GM12892 (cell line): ENCODE measurements at places on chromosomes 1 and 21.

- DNase-seq, result no peak
Observed at GRCh38 chr1:151147665-151148064, 1.2 kb upstream of the SEMA6C start.

DNA sequence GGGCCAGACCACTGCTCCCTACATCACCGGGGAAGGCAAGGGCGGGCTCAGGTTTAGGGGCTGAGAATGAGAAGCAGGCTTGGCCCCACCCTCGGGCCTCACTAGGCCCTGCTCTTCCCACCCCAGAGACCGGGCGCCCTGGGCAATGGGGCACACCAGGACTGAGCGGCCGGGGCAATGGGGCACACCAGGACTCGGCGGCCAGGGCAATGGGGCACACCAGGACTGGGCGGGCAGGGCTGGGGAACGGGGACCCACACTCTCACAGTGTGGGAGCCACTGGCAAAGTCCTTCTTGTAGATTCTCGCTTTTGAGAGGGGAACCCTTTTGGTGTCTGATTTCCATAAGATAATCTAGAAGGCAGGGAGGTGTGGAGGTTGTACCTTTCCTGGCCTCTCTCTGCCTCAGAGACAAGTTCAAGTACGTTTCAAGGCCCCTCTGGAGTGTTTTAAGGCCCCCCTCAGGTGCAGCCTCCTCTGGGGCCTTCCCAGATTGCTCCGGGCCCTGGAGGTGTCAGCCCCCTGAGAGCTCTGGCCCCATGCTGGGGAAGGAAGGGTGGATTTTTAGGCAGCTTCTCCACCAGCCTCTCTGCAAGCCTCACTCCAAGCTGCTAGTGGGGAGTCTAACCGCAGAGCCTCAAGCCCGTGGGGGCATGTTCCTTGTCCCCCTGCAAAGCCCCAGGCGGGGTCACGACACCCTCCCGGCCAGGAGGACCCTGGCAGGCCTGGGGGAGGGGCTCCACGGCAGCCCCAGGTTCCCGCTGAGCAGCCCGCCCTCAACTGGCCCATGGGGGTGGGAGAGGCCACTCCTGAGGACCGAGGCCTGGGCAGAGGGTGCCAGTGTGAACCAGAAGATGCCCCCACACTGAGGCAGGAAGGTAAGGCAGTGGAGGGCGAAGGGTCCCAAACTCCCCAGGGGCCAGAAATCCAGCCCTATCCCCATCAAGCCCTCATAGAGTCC is 66.2 kb downstream of the ARHGEF16 start:
- DNase-seq, result no peak

- DNase-seq, result no peak
Observed at GRCh38 chr1:210262167-210262896, 29.7 kb downstream of the SERTAD4 start.

DNA sequence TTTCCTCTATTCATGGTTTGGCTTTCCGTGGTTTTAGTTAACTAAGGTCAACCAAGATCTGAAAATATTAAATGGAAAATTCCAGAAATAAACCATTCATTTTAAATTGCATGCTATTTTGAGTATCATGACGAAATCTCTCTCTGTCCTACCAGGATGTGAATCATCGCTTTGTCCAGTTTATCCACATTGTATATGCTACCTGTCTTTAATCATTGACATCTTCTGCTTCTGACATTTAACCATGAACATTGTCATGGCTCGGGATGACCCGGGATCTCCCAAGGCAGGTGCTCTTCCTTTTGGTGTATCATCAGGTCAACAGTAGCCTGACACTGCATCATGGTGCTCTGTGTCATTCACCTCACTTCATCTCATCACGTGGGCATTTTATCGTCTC is 125.5 kb upstream of the HNRNPU start:
- DNase-seq, result no peak

GRCh38 chr1:2538376-2538775 is 8.3 kb upstream of the HES5 start:
- no peak for DNase-seq

DNA sequence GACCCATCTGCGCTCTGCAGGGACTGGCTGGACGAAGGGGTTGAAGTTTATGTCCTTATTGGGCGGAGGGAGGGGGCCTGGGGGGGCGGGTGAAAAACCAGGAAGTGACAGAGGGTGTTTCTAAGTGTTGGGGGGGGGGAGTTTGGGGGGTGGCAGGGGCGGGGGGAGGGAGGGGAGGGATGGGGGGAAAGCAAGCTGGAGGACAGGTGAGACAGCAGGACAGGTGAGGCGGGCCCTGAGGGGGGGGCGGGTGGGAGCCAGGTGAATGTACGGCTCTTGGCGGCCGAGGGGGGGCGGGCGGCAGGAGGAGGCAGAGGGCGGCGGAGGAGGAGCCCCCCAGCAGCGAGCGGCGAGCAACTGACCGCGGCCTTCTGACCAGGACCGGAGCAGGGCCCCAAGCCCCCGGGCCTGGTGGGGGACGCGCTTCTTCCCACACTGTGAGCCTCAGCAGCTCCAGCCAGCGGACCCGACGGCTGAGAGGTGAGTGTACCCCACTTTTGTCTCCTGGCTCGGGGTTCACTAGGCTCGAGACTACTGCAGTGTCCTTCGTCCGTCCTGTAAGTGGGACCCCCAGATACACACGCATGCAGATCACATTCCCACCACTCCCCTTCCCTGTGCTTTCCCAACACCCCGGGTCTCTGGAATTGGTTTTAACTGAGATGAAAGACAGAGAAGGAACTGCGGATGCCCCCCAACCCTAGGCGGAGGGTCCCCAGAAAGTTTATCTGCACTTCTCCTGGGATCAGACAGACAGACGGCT is at the start of gene ZBTB7B:
Gene ZBTB7B, plus strand, starts transcription at position 339 of the 763 bp plus-strand sequence. CDS start 11,859 bp downstream, outside the sequence.
- DNase-seq, result no peak

GRCh38 chr1:162736633-162737067 is 53.9 kb upstream of the HSD17B7 start:
- no peak for DNase-seq

DNA sequence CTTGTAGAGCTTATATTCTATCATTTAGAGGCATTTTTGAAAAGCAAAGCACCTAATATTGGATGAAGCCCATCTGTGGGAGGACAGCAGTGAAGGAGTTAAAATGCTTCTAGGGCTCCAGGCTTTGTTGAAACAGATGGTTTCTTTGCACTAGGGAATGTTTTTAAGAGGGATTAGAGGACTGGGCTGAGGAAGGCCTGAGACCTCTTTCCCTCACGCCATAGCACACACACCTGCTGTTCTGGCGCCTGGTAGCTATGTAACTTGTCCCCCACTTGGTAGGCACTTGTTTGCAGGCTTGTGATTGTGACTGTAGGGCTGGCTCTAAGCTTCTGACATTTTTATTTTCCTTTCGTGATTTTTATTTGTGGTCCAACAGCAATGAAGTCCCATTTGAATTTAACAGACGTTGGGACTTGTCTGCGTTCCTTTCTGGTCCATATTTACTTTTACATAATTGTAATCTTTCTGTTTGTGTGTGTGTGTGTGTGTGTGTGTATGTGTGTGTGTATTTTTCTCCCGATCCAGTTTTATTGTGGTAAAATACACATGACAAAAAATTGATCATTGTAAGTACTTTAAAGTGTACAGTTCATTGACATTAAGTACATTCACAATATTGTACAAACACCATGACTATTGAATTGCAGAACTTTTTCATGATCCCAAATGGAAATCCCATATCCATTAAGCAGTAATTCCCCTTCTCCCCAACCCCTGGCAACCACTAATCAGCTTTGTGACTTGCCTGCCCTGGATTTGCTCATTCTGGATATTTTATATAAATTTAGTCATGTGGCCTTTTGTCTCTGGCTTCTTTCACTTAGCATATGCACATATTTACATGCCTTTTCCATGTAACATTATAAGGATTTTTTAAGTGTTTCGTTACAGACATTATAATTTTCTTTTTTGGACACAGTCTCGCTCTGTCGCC is 33.5 kb upstream of the MACF1 start:
- no peak for DNase-seq

- no peak for DNase-seq
Observed at GRCh38 chr1:67571901-67572593, 113.0 kb upstream of the GADD45A start.

- DNase-seq, result no peak
Observed at GRCh38 chr1:25210728-25211127, 21.6 kb downstream of the SYF2 start.

DNA sequence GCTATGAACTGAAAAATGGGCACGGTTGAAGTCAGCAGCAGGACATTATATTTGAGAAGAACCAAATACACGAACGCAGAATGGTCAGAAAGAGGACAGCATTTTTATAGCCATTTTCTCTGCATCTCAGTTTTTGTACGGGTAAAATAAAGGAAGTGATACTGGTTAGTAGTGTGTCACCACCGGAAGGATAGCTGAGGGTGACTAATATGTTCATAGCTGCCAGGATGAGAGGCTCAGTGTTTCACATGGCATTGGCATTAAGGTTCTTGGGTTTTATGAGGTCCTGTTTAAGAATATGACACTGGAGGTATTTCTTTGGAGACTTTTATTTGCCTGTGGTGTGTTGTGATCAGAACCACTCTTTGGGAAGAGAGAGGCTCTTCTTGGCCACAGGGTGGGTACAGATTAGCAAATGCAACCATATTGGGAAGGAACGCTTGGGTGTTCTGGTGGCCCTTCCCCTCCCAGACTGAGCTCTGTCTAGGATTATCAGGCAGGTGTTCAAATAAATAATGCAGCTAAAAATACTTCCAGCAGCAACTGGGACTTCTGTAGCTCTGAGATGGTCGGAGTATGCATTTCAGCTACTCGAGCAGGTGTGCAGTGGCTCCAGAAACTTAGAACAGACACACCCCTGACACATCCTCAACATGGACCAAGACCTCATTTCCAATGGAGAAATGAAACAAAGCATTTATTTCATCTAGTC is 158.2 kb downstream of the PBX1 start:
- no peak for DNase-seq

GRCh38 chr1:232339073-232339472 is 290.9 kb downstream of the SIPA1L2 start:
- no peak for DNase-seq

GRCh38 chr1:94806441-94806871 is 13.7 kb upstream of the SLC44A3 start:
- DNase-seq, result no peak
